ENCODE measurements at places on chromosomes 1 and 21.

DNA sequence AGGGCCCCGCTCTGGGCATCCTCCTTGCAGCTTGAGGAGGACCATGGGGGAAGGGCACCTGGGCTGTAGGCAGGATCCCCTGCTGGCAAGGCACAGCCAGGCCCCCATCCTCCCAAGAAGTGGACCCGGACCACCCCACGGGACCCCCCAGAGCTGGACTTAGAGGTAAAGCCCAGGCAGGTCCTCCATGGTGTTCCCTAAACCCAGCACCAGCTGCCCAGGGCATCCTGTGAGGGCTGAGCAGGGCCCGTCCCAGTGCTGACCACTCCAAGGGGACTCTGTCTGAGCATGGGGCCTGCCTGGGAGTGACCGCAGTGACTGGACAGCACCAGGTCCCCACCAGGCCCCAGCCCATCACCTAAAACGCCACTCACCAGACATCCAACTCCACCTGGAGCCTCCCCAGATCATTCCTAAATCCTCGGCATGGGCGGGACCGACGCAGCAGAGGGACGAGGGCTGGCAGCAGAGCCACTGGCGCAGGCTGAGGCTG is 21.3 kb downstream of the COL6A2 start:
- no peak for DNase-seq

DNA sequence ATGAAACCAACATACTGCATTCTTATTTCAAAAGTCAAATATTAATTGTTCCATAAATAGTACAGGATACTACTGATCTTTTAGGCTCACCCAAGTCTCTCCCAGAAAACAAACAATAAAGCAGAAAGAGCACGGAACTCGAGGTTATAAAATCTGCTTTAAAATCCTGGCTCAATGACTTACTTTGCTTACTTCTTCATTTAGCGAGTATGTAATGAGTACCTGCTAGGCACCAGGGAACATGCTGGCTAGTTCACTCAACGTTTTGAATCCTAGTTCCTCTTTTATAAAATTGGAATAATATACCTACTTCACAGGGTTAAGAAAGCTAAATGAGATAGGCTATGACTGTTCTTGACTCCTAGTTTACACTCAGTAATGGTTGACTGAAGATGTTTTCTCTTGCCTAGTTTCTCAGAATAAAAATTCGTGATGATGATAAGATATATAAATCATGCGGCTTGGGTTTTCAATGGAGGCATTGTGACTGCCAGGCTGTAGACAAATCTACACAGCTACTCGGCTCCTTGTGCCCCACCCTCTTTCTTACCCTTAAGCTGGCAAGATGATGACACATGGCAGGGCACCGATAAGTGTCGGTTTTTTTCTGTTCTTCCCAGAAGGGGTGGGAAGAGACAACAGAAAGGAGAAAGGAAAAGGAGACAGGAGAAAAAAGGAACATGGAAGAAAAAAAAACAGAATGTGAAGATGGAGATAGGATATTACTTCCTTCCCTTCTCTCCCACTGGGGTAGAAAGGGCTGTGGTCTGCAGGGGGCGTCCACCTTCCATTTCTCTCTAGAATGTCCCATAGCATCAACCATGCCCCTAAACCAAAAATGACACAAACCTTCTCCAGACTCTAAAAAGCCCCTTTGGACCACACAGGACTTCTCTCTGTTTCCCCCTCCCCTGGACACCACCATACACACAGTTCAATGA is 507.1 kb downstream of the SMYD3 start:
- peak; percentile 15 for DNase-seq

- no peak for DNase-seq
Measured at GRCh38 chr1:200887772-200888348, 6.8 kb upstream of the INAVA start.

DNA sequence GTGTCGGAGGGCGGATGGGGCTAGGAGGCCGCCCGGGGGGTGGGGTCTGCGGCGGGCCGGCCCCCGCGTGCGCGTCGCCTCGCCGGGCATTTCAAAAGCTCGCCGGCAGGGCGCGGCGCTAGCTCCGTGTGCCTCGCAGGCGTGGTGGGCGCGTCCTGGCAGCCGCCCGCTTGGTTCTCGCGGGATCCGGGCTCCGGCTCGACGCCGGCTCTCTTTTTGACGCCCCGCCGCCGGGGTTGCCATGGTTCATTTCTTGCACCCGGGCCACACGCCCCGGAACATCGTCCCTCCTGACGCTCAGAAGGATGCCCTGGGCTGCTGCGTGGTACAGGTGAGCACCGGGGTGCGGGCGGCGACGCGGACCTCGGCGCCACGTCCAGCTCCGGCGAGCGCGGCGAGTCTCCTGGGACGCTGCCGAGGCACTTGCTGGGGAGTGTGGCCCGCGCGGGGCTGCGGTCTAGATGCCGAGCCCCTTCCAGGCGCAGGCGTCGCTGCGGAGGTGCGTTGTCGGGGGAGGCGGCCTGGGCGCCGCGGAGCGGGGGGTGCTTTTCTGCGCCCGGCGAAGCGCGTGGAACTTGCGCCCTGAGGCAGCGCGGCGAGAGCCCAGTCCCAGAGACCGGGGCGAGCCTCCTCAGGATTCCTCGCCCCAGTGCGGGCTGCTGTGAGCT is at the start of gene ZYG11A:
ZYG11A (plus strand) TSS at position 118 of the 668 bp plus-strand sequence; CDS start at position 242, 124 bp downstream.
- DNase-seq, result peak; percentile 83

DNA sequence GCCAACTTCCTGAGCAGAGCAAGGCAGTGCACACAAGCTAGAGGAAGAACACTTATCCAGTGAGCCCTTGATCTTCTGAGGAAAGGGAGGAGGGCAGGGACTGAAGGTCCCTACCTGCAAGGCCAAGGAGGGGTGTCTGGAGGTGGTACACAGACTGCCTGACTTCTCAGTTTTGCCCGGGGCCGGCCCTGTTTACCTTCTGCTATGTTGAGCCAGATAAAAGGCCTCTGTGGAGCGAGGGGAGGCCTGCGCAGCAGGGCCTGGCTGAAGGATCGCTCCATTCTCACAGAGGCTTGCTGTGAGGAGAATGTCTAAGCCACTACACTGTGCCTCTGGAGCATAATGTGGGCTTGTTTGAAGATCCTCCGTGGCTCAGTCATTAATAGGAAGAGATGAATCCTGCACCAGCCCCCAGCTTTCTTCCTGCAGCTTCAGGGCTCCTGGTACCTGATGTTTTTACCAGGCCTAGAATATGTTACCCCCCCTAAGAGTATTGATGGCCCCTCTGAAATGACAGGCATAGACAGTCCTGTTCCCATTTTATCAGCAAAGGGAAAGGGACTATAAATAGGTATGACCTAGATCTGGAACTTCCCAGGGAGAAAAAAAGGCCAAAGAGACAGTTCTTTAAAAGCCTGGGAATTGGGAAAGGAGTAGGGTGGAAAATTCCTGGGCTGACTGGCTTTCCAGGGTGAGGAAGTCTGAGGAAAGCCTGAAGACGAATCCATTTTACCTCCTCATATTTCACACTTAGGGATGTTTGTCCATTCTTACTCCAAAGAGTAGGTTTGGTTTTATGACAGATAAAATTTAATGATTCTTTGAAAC is 4.7 kb downstream of the POGK start:
- no peak for DNase-seq

- no peak for DNase-seq
Measured at GRCh38 chr1:199452627-199453026, 574.9 kb upstream of the NR5A2 start.

DNA sequence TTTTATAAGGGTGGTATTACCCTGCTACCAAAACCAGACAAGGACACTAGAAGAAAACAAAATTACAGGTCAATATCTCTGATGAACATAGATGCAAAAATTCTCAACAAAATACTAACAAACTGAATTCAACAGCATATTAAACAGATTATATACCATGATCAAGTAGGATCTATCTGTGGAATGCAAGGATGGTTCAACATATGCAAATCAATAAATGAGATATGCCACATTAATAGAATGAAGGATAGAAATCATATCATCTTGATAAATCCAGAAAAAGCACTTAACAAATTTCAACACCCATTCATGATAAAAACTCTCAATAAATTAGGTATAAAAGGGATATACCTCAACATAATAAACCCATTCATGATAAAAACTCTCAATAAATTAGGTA is 24.3 kb upstream of the MYBPHL start:
- DNase-seq, result no peak

DNA sequence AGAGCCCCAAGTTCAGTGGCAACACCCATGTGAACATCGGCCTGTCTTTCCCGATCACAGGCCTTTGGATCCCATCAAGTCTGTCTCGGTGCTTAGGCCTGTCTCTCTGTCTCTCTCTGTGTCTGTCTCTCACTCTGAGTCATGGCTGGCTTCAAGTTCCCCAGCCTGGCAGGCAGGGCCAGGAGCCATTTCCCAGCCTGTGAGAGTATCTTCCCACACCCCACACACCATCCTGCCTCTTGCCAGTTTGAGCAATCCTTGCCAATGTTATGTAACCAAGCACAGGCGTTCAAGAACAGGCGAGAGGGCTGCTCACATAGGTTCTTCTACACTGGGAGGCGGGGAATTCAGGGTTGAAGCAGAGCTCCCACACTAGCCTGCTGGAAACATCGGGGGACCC is 70.0 kb upstream of the TMEM51 start:
- DNase-seq, result no peak

Measured in B cell (primary cell).